Uterine smooth muscle cell (primary cell): ENCODE measurements at places on chromosomes 7 and 10. TPM values are rescaled to one million over a fixed set of nuclear protein-coding genes. Genes with fewer than 3 reads are reported as not detected.

TMEM184A gene
- total RNA-seq: 0.11 TPM in 1 of 2 replicates, not detected in the other

EPDR1 gene
- total RNA-seq: 12.8 and 24.2 TPM in 2 replicates

SLIT1 gene
- total RNA-seq: under 0.01 and 0.11 TPM in 2 replicates

CALHM3 gene
- not detected in 2 replicates for total RNA-seq

SEPTIN7 gene
- 207 and 286 TPM in 2 replicates for total RNA-seq

LIPA gene
- 72.5 and 84.5 TPM in 2 replicates for total RNA-seq

CARD11 gene
- total RNA-seq: 0.62 and 1.9 TPM in 2 replicates

TMEM270 gene
- not detected in 2 replicates for total RNA-seq

SFMBT2 gene
- total RNA-seq: 3.5 and 4.1 TPM in 2 replicates

TWIST1 gene
- total RNA-seq: 41.5 and 51.1 TPM in 2 replicates

PNLIPRP2 gene
- total RNA-seq: not detected in 2 replicates

OPALIN gene
- total RNA-seq: not detected in 2 replicates

WNT8B gene
- total RNA-seq: not detected in 2 replicates

HECW1 gene
- total RNA-seq: 0.11 and 0.62 TPM in 2 replicates

DKK1 gene
- total RNA-seq: 292 and 421 TPM in 2 replicates

CROT gene
- 13.4 and 15.2 TPM in 2 replicates for total RNA-seq

CNNM1 gene
- total RNA-seq: 1.5 and 1.7 TPM in 2 replicates

GRM3 gene
- total RNA-seq: not detected in 2 replicates

CCDC136 gene
- total RNA-seq: 14.7 and 17.9 TPM in 2 replicates

BET1 gene
- 44.7 and 66.6 TPM in 2 replicates for total RNA-seq

AGR3 gene
- not detected in 2 replicates for total RNA-seq

POLR2J2 gene
- total RNA-seq: 3.2 and 3.3 TPM in 2 replicates

ANKRD30A gene
- not detected in 2 replicates for total RNA-seq

FAM24B gene
- 4.2 and 9.0 TPM in 2 replicates for total RNA-seq

ADD3 gene
- total RNA-seq: 88.0 and 108 TPM in 2 replicates

SPDYE8 gene
- not detected in 2 replicates for total RNA-seq

ODAD2 gene
- 3.5 and 8.4 TPM in 2 replicates for total RNA-seq

CH25H gene
- 0.25 TPM in 1 of 2 replicates, not detected in the other for total RNA-seq

AGBL3 gene
- total RNA-seq: 0.89 and 1.00 TPM in 2 replicates

KEL gene
- not detected in 2 replicates for total RNA-seq

INHBA gene
- total RNA-seq: 18.2 and 20.0 TPM in 2 replicates

ECHDC3 gene
- total RNA-seq: 7.2 and 12.0 TPM in 2 replicates

GPR26 gene
- not detected in 2 replicates for total RNA-seq

GBX1 gene
- total RNA-seq: not detected in 2 replicates

WEE2 gene
- total RNA-seq: not detected in 2 replicates

TMEM229A gene
- total RNA-seq: not detected in 2 replicates
